ENCODE measurements at places on chromosomes 13 and 19.

DNA sequence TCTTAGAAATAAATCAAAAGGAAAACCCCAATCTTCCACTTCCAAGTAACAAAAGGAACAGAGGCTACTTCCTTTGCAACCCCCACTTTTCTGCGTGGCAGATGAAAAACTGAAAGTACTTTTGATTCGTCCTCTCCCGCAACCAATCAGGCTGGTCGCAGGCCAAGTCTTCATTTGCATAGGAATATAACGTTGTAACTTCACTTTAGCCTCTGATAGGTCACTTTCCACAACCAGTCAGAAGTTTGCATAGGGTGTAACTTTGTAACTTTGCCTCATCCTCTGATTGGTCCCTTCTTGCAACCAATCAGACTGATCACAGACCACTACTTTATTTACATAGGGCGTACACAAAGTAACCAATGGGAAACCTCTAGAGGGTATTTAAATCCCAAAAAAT, 37.2 kb downstream of the TGDS start:
- peak; percentile 9 for DNase-seq

DNA sequence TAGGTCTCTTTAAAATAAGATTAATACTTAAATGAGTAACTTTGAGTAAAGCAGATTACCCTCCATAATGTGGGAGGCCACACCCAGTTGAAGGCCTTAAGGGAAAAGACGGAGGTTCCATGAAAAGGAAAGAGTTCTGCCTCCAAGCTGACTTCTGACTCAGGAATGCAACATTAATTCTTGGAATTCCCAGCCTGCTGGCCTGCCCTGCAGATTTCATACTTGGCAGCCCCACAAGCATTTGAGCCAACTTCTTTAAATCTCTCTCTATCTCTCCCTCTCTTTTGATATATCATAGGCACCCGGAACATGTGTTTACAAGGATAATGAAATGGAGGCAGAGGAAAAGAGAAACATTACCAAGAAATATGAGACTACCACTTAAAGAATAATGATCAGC, 902.3 kb upstream of the MIR17HG start:
- no peak for DNase-seq

GRCh38 chr19:5064896-5065295, 96.0 kb downstream of the KDM4B start:
- DNase-seq, result no peak

DNA sequence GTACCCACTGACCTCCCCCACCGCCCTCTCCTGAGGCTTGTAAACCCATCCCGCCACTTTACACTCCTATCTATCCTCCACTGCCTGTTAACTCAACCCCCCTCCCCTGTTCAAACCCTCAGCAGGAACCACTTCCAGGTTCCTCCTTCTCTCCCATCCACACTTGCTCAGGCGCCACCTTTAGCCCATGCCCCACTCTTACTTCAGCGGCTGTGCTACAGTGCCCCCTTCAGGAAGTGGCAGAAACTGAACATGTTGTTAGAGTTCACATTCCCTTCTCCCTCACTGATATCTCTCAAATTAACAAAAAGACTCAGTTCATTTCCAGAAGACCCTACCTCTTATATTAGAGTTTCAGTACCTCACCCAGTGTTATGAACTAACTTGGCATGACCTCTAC, 49.4 kb downstream of the ZNF91 start:
- DNase-seq, result no peak

DNA sequence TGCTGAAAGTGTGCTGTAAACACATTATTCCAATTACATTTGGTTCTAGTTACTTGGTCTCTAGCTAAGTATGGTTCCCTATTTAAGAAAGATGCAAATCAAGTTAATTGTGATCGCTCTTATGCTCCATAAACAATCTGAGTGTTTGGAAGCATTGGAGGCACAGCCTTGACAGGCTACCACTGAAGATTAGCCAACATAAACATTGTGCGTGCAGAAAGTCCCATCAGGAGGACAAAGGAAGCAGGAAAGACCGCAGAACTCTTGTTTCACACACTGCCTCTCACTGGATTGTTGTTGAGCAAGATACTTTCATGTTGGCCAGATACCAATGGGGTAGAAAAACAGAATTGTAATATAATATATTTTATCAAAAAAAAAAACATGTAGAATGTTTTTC, 814.4 kb downstream of the EFNB2 start:
- DNase-seq, result no peak

GRCh38 chr19:19477705-19478383, 37.5 kb downstream of the TSSK6 start:
- no peak for DNase-seq

DNA sequence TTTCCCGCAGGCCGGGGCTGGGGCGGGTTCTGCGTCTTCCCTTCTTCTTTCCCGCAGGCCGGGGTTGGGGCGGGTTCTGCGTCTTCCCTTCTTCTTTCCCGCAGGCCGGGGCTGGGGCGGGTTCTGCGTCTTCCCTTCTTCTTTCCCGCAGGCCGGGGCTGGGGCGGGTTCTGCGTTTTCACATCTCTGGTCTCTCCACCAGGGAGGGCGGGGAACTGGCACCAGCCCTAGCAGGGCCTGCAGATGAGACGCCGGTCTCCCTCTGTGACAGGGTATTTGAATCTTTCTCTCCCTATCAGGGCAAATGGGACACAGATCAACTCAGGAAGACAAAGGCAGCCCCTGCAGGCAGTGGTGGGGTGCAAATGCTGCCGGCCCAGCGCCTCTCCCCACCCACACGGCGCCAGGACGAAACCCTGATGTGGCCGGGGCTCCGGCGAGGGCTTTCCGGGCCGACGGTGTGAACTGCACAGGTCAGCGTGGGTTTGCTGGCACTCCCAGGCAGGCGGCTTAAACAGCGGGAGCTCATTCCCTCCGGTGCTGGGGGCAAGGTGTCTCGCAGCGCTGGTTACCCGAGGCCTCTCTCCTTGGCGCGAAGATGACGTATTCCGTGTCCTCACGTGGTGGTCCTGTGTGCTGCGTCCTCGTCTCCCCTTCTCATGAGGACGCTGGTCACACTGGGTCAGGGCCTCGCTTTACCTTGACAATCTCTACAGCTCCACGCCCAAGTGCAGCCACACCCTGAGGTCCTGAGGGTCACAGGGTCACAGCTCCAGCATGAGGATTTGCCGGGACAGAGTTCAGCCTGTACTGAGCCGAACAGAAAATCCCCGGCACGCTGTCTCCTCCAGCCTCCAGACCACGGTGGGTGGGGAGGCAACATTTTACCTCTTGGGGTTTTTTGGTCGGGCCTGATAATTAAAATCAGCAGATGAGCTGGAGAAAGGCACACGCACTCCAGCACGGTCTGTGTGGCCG, 717 bp upstream of the C13orf46 start:
- no peak for DNase-seq

- DNase-seq, result no peak
Observed at GRCh38 chr13:81658598-81659370, 1317.9 kb upstream of the SPRY2 start.

DNA sequence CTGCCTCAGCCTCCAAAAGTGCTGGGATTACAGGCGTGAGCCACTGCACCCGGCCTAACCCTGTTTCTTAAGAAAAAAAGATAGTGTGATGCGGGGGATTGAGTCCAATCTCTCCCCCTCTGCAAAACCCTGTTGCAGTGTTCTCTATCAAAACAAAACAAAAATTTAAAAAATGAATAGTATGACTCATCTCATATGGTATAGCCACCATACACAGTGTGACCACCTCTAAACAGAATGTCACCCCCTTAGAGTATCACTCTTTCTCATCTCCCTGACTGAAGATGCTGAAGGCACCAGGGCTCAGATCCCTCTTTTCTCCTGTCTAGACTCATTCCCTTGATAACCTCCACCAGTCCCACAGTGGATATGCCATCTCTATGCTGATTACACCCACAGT, 6.8 kb upstream of the ERF start:
- DNase-seq, result no peak

DNA sequence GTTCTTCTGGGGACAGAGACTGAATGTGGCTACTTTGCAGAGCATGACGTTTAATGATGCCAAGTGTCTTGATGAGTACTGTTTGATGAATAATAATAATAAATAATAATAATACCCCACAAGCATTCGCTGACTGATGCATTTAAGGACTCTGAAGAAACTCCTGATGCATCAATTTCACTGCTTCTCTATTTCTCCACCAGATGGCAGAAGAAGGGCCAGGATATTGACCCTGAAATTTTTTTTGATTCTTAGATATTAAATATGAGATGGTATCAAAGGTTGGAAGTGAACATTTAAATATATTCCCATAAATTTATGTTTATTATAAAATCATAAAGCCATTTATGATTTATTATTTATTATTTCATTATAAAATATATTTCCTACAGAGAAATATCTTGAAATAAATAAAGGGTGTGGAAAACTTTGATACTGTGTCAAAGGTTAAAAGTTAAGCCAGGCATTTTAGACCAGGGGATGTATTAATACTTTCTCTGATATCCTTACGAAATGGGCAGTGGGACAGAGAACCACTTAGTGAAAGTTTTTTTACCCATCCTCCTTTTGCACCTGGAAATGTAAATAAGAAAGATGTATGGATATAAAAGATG, 170.9 kb downstream of the LACC1 start:
- no peak for DNase-seq

DNA sequence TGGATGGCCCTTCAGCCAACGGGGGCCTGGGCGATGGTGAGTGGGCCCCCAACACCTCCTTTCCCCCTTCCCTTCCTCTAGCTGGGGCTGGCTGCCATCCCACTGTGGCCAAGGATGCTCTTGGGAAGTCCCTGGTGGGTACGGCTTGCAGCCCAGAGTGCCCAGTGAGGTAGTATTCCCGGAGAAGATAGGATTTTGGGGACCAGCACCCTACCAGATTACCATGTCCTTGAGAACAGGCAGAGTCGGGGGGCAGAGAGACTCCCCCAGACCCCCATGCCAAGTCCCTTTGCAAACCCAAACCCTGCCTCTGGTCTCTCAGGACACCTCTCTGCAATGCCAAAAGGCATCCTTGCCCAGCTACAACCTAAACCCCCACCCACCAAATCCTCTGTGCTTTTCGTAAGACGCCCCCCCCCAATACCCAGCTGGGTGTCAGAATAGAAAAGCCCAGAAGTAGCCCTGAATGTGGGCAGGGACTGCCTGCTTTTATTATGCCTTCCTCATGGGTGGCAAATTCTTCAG, 1.7 kb downstream of the HIF3A start:
- DNase-seq, result no peak

DNA sequence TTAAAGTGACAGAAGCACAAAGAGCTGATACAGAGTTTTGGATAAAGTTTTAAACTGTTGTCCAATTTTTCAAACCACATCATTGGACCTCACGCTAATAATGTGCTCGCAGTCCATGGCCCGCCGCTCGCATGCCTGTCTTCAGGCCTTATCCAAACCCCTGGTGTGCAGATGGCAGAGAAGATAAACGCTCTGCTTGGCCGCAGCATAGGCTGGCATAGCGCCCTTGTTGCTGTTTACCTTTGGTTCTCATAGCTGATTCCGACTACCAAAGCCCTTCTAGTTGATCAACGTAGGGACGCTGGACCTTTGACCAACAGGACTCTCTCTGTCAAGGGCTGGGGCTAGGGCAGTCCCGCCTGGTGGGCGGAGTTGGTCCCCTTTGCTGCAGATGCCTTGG, 23.5 kb upstream of the QTRT1 start:
- DNase-seq, result no peak

GRCh38 chr13:31477961-31478360, 261.4 kb upstream of the RXFP2 start:
- DNase-seq, result no peak

DNA sequence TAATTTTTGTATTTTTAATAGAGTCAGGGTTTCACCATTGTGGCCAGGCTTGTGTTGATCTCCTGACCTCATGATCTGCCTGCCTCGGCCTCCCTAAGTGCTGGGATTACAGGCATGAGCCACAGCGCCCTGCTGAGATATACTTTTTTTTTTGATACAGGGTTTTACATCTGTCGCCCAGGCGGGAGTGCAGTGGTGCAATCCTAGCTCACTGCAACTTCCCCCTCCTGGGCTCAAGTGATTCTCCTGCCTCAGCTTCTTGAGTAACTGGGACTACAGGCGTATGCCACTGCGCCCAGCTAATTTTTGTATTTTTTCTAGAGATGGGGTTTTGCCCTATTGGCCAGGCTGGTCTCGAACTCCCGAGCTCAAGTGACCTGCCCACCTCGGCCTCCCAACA, 2.0 kb downstream of the COLGALT1 start:
- DNase-seq, result no peak

GRCh38 chr13:112012705-112013085, 54.3 kb upstream of the SOX1 start:
- no peak for DNase-seq

DNA sequence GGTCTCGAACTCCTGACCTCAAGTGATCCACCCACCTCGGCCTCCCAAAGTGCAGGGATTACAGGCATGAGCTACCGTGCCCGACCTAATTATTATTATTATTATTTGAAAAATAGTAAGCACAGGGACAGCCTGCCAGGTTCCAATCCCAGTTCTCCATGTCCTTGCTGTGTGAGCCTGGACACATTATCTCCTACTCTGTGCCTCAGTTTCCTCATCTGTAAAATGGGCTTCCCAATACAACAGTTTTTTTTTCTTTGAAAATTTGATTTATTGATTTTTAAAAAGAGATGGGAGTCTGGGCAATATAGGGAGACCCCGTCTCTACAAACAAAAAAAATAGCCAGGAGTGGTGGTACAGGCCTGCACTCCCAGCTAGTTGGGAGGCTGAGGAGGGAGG, 3.3 kb downstream of the ZGLP1 start:
- no peak for DNase-seq

GRCh38 chr13:45296259-45296658, 44.7 kb downstream of the TPT1 start:
- DNase-seq, result no peak

- DNase-seq, result no peak
Observed at GRCh38 chr19:34256835-34257558, 2.6 kb downstream of the GARRE1 start.

DNA sequence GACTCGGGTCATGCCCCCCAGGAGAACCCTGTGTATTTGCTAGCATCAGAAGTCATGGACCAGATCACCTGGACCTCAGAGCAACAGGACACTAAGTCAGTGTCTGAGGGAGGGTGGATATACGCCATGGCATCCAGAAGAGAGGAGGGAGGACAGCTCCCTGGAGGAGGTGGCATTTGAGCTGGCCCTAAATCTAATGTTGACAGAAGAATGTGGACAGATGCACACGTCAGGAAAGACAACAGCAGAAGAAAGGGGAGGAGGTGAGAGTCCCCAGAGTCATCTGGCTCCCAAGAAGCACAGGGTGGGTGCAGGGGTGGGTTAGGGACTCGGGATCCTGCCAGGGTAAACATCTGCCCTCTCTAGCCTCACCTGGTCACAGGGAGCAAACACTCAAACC, 24.5 kb upstream of the CCNE1 start:
- no peak for DNase-seq

DNA sequence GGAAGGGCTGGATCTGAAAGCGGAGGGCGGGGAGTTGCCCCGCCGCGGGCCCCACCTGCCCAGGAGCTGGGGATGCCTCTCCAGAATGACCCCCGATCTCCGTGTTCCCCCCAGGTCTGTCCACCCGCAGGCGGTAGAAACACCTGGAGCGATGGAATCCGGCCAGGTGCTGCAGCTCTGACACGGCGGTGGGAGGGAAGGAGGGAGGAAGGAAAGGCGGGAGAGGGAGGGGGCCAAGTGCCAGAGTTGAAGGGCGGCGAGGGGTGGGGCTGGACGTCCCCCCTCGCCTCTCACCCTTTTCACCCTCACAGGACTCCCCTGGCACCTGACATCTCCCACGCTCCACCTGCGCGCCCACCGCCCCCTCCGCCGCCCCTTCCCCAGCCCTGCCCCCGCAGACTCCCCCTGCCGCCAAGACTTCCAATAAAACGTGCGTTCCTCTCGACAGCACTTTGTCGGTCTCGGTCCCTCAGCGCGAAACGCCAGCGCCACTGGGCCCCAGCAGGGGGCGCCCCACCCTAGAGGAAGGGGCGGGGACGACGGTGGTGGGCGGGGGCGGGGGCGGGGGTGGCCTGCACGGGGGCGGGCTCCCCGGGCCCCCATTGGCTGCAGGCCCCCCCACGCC, 337 bp upstream of the FXYD7 start:
- peak; percentile 61 for DNase-seq

Data from CD8-positive, alpha-beta memory T cell (primary cell).